NCI-H1092 (cell line): ENCODE measurements at places on chromosomes 16 and 17.

DNA sequence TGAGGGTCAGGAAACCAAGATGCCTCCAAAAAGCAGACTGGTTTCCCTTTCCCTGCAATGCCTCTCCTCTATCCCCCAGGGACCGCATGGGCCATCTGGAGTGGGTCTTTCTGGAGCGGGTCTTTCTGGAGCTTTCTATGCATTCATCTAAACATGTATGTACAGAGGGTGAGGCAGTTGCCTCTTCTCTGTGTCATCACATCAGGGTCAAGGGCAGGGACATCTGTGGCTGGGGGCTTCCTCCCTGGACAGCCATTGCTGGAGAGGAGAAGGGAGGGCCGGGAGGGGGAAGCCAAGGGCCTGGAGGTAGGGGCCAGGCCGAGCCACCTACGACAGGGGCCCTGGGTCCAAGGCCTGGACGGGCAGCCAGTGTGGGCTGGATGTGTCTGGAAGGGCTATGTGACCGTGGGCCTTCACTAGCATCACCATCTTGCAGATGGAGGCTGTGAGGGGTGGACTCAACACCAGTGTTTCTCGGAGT, 840 bp downstream of the ADCY7 start:
- DNase-seq, result no peak

DNA sequence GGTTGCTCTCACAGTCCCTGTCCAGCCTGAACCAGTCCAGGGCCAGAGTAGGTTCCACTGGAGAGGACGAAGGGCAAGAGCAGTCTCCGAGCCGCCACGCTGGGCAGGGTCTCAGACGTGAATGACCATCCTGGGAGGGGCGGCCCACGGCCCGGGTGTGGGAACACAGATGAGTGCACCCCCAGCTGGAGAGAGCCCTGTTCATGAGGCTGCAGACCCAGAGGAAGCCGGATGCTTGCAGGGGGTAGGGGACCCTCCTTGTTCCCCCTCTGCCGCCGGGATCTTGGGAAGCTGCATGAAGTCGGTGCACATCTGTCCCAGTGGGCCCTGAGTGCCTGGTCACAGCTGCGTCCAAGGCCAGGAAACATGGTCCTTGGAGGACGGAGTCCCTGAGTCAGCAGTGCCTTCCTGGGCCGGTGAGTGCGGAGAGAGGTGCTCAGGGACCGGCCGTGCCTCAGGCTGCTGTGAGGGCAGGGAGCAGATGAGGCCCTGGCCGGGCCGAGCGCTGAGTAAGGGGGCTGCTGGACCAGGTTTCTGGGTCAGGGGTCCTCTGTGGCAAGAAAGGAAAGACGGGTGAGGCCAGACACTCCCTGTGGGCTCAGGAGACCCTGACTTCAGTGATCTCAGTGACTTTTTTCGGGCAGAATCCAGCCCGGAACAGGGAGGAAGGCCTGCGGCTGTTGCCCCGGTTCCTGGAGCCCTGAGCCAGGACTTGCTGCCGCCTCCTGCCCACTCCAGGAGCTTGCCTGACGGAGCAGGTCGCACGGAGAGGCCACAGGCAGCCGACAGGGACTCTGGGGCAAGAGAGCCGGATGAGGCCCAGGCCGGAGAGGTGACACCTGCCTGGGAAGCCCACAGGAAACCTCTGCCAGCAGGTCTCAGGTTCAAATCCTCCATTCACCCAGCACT, 45.8 kb downstream of the ACTG1 start:
- DNase-seq, result no peak

DNA sequence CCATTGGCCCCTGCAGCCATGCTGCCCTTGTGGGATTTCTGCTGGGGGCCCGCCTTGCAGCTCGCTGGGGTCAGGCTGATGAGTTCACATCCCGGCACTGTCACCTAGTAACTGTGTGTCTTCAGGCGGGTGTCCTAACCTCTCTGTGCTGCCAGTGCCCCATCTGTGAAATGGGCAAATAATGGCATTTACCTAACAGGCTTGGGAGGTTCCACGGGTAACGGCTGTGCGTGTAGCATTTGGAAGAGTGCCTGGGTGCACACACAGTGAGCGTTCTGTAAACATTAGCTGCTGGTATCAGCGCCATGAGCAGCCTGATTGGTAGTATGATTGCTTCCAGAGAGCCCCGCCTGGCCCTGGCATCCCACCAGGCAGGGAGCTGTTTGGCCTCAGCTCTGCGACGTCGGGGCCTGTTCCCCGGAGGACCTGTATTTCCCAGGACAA, 167.3 kb upstream of the GSE1 start:
- DNase-seq, result peak; percentile 80

- DNase-seq, result peak; percentile 70
Observed at GRCh38 chr17:78716814-78717393, 65.2 kb downstream of the CYTH1 start.

DNA sequence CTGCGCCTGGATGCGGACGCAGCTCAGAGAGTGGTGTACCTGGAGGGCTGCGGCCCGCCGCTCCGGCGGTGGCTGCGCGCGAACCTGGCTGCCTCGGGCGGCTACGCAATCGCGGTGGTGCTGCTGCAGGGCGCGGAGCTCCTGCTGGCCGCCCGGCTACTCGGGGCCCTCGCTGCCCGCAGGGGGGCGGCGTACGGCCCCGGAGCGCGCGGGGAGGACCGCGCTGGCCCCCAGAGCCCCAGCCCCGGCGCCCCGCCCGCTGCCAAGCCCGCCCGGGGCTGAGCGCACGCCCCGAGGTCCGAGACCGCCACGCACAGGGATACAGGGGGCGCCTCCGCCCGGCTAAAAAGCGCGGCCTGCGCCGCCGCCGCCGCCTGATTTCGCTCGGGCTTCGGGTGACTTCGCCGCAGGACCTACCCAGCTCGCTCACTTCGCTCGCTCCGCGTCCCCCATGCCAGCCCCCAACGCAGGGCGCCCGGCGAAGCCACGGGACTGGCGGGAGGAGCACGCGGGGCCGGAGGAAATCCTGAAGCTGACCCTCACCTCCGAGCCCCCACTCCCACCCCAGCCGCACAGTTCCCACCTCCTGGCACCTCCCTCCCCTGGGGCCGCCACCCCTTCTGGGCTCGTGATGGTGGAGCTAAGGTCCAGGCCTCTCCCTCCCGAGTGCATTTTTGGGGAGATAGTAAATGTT, 8.2 kb downstream of the PDE6G start:
- no peak for DNase-seq

GRCh38 chr17:61017317-61018006, 339.8 kb downstream of the BCAS3 start:
- no peak for DNase-seq

DNA sequence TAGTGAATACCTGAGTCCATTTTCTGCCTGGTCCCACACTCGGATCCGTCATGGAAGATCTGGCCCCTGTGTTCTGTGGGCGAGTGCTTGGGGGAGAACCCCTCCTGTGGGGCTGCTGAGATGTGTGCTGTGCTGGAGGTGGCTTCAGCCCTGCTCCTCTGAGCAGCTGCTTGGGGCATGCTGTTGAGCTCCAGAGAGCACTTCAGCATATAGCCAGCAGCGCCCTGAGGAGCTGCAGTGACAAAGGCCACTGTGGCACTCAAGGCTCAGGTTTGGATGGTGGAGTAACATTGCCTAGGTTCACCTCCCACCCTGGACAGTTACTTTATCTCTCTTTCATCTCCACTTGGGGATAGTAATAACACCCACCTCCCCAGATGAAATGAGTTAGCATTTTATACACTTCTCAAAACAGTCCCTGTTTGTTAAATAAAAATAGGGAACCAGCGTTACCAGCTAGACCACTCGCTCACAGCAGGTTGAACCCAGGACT, 75.3 kb downstream of the KSR1 start:
- DNase-seq, result no peak

DNA sequence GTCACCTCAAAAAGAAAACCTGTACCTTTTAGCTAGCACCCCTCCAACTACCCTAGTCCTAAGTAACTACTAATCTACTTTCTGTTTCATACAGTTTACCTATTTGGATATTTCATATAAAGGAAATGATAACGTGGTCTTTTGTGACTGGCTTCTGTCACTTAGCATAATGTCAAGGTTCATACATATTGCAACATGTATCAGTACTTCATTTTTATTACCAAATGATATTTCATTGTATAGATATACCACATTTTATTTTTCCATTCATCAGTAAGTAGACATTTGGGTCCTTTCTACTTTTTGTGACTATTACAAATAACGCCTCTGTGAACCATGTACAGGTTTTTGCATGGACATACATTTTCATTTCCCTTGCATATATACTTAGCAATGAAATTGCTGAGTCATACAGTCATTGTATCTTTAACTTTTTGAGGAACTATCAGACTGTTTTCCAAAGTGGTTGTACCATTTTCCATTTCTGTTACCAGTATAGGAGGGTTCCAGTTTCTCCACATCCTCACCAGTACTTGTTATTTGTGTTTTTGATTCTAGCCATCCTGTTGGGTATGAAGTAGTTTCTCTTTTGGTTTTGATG, 23.7 kb downstream of the MOSMO start:
- no peak for DNase-seq

- DNase-seq, result no peak
Observed at GRCh38 chr16:87971933-87972332, 20.7 kb downstream of the BANP start.

- DNase-seq, result no peak
Observed at GRCh38 chr16:30990105-30990504, 5.1 kb downstream of the HSD3B7 start.

GRCh38 chr16:17511340-17511739, 40.6 kb upstream of the XYLT1 start:
- DNase-seq, result no peak

DNA sequence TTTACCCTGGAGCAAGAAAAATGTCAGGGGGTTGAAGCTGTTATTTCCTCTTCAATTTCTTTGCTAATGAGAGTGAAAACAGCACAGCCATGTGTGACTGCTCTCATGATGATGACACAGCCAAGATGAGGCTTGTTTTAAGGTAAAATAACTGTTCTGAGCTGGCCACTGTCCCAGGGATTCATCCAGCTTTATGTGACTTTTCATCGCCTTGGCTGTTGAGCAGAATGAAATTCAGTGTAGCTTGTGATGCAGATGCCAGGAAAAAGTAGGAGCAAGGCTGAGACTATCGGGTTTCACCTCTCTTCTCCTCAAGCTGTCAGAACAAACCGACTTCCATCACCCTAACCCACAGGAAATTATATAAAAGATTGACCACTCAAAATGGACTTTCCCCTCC, 361.8 kb upstream of the CDH5 start:
- DNase-seq, result no peak

GRCh38 chr16:55955424-55955823, 80.3 kb upstream of the CES5A start:
- no peak for DNase-seq

- no peak for DNase-seq
Observed at GRCh38 chr16:87563714-87564523, 38.4 kb upstream of the JPH3 start.
